Hypothalamus (tissue), 51 donors: ENCODE measurements at places on chromosomes 2 and 18.

DNA sequence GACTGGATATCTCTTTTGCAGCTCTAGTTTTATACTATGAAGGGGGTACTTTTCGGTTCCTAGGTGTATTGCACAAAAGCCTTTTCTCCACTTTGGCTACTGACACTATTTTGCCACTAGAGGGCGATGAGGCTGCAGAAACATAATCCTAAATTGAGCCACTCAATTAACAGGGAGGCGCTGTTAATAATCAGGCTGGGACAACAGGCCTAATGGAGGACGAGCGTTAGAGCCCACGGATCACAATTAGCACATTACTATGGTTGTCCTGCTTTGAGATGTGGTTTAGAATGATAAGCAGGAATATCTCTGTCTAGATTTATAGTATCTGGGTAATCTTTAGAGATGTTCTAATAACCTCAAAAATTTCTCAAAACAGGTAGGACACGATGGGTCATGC, 62.2 kb upstream of the PMAIP1 start:
- no peak for DNase-seq

- no peak for DNase-seq
These were observed 30.9 kb downstream of the MREG start for GRCh38 chr2:215982465-215982875.

GRCh38 chr2:1162768-1163584, 212.3 kb downstream of the SNTG2 start:
- no peak for DNase-seq

DNA sequence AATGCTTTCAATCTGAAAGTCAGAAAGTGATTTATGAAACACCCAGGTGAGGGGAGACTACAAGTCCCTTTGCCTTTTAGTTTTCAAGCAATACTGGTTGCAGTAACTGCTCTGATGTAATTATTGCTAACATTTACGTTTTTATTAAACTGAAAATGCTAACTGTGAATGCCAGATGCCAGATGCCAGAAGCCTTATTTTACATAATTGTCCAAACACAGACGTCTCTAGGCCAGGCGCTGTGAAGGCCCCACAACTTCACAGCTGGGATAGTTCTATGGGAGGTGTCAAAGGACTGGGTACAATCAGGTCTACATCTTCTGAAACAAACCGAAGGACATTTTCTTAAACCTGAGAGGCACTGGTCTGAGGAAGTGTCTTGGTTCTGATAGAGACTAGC, 27.5 kb upstream of the MSGN1 start:
- DNase-seq: no peak

DNA sequence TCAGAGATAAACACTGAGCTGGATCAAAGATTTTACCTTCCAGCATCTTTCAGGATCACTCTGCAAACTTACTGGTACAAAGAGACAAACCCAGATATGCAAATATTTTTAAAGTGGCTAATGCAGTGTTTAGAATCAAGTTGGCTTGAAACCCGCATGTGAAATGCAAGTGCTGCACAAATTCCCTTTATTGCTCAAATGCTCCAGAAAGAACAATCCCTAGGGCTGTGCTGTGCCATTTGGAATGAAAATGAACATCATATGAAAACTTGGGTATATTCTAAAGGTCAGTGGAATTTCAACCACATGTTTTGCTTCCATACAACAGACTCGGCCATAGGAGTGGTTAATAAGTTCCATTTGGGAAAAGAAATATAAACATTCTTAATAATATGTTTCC, 139.1 kb downstream of the VWC2L start:
- DNase-seq: no peak

- no peak for DNase-seq
These were observed 148.8 kb downstream of the RTN4 start for GRCh38 chr2:54901224-54901986.

GRCh38 chr2:206256706-206257205, 17.7 kb upstream of the ZDBF2 start:
- no peak for DNase-seq

DNA sequence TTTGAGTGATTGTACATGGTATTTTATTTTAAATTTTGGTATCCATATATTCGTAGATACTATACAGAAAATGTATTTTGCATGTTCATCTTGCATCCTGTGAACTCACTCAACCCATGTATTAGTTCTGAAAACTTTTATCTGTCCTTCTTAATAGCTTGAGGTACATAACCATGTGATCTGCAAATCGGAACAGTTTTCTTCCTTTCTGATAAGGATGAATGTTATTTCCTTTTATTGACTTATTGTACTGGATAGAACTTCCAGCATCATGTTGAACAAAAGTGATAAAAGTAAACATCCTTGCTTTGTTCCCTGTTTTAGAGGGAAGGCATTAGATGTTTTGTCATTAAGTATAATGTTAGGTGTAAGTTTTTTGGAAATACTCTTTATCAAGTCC, 554.7 kb downstream of the GALR1 start:
- no peak for DNase-seq

DNA sequence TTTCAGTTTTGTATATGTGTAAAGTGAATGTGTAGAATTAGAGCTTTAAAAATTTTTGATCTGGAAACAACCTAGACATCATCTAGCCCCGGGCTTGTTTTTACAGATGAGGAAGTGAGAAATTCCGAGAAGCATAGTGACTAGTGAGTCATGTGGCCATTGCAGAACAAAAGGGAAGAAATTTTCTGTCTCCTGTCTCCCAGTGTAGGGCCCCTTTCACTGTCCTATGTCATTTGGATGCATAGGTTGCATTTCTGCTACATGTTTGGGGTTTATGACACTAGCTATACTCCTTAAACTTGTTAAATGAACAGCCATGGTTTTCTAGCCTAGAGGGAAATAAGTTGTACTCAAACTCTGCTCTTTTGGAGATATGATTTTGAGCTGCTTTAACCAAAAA, 84.6 kb downstream of the PLCL1 start:
- no peak for DNase-seq

- no peak for DNase-seq
These were observed 42.4 kb downstream of the IL1RL2 start for GRCh38 chr2:102229141-102229769.

GRCh38 chr2:207434899-207435465, 94.8 kb upstream of the CREB1 start:
- DNase-seq: no peak

DNA sequence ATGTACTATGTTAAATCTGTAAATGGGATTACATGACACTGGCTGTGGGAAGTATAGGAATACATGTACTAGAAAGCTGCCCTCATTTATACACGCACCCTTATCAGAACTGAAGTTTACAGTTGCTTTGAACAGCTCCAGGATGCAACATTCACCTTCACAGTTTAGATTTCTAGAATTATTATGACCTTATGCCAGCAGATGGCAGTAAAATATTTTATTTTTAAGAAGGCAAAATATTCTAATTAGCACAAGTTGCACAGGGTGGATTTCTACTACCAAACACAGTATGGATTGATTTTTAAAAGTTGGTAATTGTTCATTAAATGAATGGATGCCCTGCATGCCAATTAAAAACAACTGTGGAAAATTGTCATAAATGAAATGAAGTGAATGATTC, 670.4 kb downstream of the KCNJ3 start:
- DNase-seq: no peak

- no peak for DNase-seq
These were observed 53.6 kb upstream of the RFX8 start for GRCh38 chr2:101528501-101528900.

DNA sequence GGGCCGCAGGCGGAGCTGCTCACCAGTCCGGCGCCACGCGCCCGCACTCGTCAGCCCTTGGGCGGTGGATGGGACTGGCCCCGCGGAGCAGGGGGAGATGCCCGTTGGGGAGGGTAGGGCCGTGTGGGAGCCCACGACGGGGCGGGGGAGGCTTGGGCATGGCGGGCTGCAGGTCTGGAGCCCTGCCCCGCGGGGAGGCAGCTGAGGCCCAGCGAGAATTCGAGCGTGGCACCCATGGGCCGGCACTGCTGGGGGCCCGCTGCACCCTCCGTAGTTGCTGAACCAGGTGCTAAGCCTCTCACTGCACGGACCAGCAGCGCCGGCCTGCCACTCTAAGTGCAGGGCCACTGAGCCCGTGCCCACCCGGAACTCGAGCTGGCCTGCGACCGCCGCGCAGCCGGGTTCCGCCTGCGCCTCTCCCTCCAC, 182.4 kb upstream of the ERBB4 start:
- DNase-seq: no peak

- no peak for DNase-seq
These were observed 13.7 kb downstream of the KANSL1L start for GRCh38 chr2:210157526-210157925.

GRCh38 chr2:104702031-104702850, 151.7 kb upstream of the POU3F3 start:
- no peak for DNase-seq

DNA sequence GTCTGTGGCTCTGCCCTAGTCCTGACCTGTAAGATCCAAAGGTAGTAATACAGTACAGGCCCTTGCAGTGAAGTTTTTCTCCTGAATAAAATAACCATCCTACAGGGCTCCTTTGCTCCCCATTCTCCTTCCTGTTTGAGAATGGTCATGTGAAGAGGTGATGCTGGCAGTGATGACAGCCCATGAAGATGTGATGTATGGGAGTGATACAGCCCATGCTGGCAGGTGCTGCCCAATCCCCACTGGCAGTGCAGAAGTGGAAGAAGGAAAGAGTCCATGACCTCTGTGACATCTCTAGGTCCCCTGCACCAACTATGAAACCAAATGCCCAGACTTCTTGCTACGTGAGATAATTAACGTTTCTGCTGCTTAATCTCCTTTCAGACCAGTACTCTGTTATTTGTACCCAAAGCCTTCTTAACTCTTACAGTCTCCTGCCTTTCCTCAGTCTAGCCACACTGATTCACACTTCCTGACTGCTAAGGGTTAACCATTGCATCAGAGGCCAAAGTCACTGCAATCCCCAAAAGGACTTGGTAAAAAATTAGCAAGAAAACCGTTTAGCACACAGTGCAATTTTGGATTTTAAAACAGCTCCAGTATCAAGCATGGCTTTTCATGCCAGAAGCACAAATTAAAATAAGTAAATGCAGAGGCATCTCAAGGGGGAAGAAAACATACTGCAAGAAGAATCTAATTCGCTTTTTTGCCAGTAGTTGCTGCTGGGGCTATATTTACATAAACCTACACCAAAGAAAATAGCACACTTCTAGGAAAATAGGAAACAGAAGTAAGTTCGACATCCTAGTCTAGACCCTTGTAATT, 98.0 kb downstream of the STK39 start:
- DNase-seq: no peak

DNA sequence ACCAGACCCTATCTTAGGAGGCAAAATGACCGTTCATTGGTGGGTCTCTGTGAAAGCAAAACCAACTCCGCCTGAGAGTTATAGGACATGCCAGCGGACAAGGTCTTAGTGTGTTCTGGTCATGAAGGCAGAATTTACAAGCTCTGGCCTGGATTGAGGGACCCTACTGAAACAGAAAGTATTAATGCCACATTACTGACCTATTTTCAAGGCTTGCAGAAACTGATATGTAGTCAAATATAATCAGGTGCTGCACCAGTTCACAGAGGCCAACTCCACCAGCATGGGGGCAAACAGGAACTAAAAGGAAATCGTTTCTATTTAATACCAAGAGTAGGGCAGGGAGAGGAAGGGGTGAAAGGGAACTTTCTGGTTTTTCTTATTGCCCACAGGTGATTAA, 19.7 kb downstream of the TYMS start:
- DNase-seq: no peak

DNA sequence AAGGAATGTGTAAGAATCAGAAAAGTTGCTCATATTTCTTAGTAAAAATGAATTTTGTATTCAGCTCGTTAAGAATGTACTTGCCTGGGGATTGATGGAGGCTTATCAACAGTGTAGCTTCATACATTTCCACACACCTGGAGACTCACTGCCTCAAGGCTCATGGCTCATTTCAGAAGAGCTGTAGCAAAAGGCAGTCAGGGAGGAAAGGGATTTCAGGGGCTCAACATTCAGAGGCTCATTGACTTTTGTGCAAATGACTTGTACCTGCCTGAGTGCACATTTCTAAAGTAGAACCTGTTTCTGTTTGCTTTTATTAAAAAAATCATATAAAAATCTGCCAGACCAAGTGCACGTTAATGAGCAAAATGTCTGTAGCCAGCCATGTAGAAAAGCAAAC, 304.4 kb downstream of the KCNS3 start:
- DNase-seq: no peak

DNA sequence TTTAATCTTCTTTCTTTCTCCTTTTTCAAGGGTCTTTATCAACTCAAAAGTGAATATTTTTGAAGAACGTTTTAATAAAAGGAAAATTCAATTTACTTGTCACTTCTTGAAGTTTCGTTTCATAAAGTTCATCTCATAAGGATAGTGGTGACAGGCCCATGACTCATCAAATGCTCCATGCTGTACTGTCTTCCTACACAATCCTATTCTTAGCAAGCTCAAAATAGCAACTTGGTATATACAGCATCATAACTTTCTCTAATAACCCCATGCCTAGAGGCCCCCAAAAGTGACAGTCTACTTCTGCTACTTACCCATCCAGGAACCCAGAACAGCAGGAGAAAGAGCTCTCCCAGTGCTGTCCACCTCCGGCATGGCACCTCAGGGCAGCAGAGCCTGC, 7.7 kb downstream of the FBXO15 start:
- no peak for DNase-seq

- DNase-seq: no peak
These were observed 86.6 kb downstream of the POLR1A start for GRCh38 chr2:86019121-86019520.

DNA sequence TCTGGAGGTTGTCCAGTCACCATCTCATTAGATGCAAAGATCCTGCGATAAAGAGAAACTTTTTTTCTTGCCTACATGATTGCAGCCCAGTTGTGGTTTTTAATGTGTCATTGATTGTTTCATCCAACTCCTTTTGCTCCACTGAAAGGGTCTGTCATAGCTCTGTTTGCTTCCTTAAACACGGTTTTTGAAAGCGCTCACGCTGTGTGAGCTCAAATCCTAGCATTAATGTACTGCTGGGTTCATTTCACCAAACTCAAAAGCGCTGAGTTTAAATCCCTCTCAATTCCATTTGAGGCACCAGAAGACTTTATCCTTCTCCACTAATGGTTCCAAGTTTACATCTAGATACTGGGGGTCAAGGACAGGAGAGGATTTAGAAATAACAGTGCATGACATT, 53.6 kb downstream of the CDK15 start:
- DNase-seq: no peak

DNA sequence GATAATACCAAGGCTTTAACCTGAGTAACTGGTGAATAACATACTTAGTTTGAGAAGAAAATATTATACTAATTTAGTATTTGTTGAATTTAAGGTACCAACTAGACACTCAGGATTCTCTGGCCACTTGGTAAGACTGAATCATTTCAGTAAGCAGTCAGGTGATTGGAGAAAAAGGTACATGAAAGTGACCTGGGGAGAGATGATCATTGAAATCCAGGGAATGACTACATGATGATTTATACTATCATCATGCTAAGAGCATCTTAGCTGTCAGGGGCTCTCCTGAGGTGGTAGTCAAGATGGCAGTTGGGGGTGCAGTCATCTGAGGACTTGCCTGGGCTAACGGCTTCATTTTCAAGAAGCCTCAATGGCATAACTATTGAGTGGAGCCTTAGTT, 571.2 kb upstream of the ACVR2A start:
- no peak for DNase-seq

DNA sequence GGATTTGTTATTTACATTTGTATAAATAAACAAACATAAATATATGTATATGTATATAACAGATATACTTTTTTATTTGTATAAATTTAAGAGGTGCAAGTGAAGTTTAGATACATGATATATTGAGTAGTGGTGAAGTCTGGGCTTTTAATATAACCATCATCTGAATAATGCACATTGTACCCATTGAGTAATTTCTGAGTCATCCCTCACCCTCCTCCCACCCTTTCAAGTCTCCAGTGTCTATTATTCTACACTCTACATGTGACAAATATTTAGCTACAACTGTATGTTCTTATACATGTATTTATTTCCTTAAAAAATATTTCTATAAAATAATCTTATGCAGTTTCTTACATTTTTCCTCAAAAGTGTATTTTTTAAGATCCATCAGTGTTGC, 358.7 kb upstream of the TFPI start:
- DNase-seq: no peak
